ENCODE measurements at places on chromosomes 2 and 18. TPM values are rescaled to one million over a fixed set of nuclear protein-coding genes. Genes with fewer than 3 reads are reported as not detected.

DNA sequence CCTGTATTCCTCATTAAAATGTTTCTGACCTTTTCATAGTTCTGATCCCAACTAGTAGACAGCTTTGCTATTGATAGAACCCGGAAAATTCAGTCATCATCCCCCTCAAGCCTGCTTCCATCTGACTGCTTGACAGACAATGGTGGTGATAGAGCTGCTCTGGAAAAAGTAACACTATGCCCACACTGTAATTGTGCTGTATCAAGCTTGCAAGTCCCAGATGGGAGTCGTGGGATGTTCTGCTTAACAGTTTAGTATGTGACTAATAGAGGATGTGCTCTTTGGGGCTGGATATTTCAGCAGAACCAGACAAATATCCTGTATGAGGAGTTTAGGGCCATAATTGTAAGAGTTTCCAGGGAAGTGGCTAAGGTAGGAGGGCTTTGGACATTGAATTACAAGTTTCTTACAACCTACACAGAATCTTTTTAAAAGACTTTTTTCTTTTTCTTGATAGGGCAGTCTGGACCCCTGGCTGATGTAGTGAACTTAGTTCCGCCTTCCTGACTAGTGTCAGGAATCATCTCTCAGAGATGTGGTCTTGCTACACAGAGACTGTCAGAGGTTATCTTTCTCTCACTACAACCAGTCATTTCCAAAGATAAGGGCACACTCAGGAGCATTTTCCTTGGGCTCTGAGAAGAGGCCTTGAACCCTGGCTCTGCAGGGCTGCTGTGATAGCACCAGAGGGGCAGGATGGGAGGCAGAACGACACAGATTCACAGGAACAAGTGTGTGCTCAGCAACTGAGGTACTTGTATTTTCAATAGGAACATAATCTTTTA is 158.0 kb upstream of the RBMS1 start:
- no peak for DNase-seq

GRCh38 chr2:9205486-9205885 is 1.1 kb upstream of the ASAP2 start:
- no peak for DNase-seq

DNA sequence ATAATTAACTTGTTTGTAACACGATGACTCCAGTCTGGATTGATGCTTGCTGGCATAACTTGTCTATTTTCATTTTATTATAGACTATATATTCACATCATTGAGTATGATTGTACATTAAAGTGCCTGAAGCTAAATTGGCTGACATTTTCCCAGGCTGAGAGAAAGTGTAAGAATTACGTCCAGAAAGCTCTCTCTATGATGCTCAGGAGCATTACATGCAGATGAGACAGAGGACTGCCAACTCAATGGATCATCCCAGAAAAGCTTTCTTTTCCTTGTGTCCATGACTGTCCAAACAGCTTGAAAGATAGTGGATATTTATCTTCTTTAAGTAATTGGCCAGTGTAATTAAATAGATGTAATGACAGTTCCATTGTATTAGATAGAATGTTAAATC is 1372.2 kb upstream of the TMEFF2 start:
- DNase-seq: no peak

DNA sequence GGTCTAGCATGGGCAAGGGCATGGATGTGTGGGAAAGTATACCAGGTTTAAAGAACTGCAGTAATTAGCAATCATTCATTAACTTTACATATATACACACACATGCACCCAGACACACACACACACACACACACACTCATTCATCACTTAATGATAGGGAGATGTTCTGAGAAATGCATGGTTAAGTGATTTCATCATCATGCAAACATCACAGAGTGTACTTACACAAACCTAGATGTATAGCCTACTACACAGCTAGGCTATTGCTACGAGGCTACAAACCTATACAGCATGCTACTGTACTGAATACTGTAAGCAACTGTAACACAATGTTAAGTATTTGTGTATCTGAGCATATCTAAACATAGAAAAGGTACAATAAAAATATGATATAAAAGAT is 83.6 kb downstream of the COLEC12 start:
- no peak for DNase-seq

DNA sequence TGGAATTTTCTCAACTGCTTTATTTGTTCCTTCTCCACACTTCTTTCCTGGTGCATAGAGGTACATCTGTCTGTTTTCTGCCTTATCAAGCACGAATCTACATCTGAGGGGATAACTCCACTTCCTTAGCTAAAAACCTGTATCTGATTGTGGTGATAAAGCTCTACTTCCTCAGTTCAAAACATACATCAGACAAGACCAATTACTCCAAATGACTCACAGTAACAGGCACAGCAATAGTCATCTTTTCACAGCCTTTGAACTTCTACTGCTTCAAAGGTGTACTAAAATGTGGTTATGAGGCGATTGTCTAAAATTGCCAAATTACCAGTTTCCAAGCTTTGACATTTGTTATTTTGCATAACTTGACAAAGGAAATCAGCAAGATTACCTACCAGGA is 803.6 kb upstream of the ZEB2 start:
- no peak for DNase-seq

DNA sequence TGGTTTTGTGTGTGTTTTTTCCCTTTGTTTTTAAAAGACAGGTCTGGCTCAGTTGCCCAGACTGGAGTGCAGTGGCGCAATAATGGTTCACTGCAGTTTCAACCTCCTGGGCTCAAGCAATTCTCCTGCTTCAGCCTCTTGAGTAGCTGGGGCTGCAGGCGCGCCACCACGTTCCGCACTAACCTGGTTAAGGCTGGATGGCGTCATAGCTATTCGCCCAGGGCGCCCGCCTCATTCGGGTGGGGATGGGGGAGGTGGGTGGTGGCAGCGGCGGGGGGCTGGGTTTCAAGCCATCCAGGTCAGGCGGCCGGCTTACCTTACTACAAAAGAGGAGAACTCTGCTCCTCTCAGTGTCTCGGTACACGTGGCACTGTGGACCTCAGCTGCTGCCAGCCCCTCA is 42.8 kb downstream of the EEF1B2 start:
- no peak for DNase-seq

DNA sequence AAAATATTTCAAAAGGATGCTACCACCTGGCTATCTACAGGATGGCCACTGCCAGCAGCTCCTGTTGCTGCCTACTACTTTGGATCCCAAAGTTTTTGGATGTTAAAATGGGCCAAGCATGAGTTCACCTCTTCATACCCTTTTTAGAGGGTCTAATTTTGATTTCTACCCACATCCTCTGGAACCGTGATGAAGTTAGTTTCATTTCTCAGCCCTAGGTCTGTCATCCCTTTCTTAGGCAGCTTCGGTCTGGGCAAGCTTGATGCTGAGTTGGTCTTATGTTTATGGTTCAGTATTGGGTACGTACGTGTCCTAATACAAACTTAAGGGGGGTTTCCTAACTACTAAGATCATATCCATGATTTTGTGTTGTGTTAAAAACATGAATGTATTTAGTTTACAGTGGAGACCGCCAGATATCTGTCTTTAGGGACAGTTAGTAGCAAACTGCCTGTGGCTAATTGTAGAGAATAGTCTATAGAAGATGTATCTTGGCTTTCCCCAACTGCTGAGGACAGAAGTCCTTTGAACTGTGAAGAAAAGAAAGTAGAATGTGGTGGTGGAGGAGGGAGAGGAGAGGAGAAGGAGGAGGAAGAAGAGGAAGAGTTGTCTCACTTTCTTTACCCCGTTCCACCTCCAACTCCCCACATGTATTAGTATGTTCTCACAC is 184.9 kb downstream of the UBE2E3 start:
- DNase-seq: no peak

GRCh38 chr2:112709703-112710102 is 11.1 kb upstream of the NT5DC4 start:
- no peak for DNase-seq

- DNase-seq: no peak
Measured at GRCh38 chr18:904218-905090, at the start of gene ADCYAP1. ADCYAP1 (plus strand) TSS chr18:904871; CDS start chr18:905387, 516 bp downstream.

- DNase-seq: no peak
Measured at GRCh38 chr18:2908946-2909335, 62.1 kb downstream of the EMILIN2 start.

GRCh38 chr2:234712421-234712935 is 215.6 kb upstream of the ARL4C start:
- no peak for DNase-seq

Gene LYG2
- not detected for total RNA-seq
